ENCODE measurements at places on chromosomes 2 and 18. TPM values are rescaled to one million over a fixed set of nuclear protein-coding genes. Genes with fewer than 3 reads are reported as not detected.

- DNase-seq = peak; percentile 97
Measured at GRCh38 chr2:176518823-176519222, 249.6 kb downstream of the MTX2 start.

Gene RGPD4
- not detected for total RNA-seq

Gene STK25
- 285 TPM for total RNA-seq

DNA sequence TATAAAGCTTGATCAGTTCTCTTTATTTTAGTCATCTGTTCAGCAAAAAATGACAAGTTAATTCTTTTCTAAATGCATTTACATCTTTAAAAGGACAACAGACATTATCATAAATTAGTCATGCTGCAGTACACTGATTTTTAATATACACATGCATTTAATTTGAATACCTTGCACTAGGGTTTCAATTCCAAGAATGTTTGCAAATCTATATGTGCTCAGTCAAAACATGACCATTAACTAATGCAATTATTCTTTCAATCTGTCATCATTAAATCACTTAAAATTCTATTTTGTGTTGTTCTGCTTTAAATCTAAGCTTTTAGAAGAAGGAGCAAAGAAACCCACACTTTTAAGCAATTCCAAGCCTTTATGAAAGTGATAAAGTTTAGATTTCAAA is 342.6 kb downstream of the THSD7B start:
- no peak for DNase-seq

- peak; percentile 56 for DNase-seq
Measured at GRCh38 chr2:178298785-178299212, 104.5 kb downstream of the OSBPL6 start.

- no peak for DNase-seq
Measured at GRCh38 chr2:128375454-128375853, 56.8 kb upstream of the HS6ST1 start.

Gene AGXT
- total RNA-seq = not detected

GRCh38 chr2:206863196-206863595 is 76.1 kb upstream of the CPO start:
- no peak for DNase-seq

Gene ATOH8
- 3.4 TPM for total RNA-seq

DNA sequence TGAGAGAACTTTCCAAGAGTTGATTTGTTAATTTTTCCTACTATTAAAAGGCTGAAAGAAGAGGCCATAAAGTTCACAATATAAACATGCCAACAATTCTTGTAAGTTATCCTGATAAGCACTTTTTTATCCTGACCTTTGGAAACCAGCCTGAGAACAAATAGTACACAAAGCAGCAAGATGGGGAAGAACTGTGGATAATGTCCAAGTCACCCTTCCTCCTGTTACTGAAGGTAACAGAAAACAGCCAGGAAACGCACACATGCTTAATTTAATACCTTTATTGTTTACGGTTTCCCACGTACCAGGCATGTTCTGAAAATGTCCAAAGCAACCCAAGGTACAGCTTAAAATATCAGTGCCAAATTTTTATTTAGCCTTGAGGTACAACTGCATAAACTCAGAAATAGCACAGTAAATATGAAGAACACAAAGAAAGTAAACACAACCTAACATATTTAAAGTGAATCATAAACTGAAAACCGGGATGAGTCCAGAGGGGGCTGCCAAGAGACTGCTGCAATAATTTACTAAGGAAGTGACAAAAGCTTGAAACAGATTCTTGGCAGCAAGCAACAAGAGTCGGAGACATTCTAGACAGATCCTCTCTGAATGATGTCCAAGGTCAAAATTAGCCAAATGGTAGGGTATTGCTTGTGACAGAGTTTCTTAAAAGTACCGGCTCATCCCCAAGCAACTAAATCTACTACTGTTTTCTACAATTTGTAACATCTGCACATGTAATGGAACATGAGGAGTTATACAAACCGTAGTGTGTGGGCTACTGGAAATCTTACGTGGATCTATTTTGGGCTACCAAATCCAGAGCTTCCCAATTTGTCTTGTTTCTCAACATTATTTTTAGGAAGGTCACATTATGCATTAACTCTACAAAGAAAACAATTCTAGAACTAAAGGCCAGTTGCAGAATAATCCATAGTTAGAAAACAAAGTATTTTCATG is 93.2 kb downstream of the CABYR start:
- DNase-seq = no peak

Gene NYAP2
- total RNA-seq = not detected

DNA sequence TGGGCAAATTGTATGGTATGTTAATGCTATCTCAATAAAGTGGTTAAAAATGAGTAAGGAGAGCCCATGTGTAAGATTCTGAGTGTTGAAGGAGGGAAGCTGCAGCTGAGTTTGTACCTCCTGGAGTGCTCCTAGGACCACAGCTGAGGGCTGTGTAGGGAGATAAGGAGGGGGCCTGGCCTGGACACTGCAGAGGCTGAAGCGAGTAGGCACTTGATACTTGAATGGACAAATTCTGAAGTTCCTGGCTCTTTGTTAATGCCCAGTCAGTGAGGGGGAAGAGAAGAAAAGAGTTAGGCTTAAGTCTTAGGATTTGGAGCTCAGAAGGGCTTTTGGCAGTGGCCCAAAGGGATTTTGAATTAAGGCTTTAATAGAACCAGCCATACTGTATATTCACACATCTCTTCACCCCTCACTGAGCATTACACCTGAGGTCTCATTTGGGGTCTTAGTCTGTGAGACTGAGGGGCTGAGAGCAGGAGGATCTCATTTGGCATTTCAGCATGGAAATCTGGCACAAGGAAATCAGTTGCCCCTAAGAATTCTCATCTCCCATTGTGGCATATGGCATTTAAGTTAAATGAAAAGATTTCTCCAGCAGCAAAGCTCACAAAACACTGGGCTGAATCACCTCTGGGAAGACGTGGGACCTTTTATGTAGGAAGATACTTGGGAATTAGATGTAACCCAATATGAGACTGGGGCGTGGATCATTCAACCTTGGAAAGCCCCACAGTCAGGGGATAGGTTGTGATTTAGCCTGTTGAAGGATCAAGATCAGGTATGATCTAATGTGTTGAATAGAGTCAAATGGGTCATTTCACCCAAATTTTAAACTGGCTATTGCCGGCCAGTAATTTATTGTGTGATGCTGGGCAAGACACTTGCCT is 46.8 kb downstream of the LIPG start:
- DNase-seq = no peak

- no peak for DNase-seq
Measured at GRCh38 chr18:22625406-22625805, 207.7 kb upstream of the CTAGE1 start.

- no peak for DNase-seq
Measured at GRCh38 chr2:226794196-226794661, 5.4 kb downstream of the IRS1 start.

DNA sequence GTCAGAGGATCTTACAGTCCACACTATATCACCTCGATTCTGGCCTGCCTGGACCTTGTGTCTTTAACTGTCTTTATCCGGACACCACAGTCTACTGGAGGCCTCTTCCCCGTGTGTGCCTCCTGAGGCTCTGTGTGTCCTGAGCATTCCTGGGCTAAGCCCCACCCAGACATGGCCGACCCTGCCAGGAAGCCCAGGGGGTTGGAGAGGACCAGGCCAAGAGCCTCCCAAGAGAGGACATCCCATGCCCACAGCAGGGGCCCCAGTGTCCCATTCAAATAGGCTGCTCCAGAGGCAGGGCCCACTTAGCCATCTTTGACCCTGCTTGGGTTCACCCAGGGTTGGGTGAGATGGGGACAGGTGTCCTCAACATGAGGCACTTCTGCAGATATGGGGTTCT is 84.7 kb upstream of the OTOS start:
- DNase-seq = no peak

Gene SF3B6
- total RNA-seq = 169 TPM

Measured in glomerular endothelial cell (primary cell).